ENCODE measurements at places on chromosomes 4 and X.

DNA sequence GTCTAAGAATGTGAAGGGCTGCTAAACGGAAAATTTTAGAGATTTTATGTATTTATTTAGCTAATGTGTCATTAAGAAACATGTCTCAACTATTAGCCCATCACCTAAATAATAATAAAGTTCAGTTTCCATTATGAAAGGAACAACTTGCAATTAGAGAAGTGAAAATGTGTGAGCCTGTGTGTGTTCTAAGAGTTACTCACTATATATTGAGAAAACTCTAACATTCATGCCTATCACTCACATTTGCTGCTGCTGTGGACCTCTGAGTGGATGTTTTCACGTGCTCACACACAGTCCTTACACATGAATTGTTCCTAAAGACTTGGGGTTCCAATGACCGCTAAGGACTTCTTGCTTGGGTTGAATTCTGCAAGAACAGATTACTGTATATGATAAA is 364.0 kb downstream of the TMA16 start:
- DNase-seq = no peak

DNA sequence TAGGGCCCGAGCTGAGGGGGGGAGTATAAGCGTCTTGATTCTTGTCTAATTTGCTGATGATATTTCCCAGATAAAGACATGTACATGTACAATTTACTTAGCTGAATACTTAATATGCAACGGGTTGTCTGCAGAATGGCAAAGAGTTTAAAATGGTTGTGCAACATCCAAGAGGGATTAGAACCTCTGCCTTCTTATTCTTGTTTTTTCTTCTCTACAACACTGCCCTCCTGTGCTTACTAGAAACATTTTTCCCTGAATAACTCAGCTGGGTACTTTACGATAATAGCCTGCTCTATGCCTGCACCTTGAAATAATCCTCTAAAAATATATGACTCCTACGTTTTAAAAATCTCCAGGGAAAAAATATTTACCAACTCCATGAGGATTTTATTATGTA is 41.8 kb downstream of the INTS12 start:
- no peak for DNase-seq

DNA sequence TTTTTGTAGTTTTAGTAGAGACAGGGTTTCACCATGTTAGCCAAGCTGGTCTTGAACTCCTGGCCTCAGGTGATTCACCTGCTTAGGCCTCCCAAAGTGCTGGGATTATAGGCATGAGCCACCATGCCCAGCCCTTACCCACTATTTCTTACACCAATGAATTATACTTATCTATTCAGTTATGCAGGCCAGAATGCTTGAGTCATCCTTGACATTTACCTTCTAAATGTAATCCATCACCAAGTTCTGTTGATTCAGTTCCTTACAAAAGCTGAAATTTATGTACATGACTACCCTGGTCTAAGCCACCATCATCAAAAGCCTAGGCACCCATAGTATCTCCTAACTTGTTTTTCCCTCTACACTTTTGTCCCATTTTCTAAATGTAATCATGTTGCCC is 585.7 kb downstream of the IL15 start:
- DNase-seq = no peak

GRCh38 chr4:27087306-27088045 is 226.8 kb downstream of the STIM2 start:
- no peak for DNase-seq

DNA sequence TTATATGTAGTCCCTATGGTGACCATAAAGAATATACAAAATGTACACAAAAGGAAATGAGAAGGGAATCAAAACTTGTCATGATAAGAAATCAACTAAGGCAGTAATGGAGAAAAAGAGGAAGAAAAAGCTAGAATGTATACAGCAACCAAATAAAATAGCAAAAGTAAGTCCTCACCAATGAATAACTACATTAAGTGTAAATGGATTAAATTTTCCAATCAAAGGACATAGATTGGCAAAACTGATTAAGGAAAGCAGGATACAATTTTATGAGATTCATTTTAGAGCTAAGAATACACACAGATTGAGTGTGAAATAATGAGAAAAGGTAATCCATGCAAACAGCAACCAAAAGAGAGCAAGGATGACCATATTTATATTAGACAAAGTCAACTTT is 157.4 kb downstream of the TET2 start:
- DNase-seq = no peak

DNA sequence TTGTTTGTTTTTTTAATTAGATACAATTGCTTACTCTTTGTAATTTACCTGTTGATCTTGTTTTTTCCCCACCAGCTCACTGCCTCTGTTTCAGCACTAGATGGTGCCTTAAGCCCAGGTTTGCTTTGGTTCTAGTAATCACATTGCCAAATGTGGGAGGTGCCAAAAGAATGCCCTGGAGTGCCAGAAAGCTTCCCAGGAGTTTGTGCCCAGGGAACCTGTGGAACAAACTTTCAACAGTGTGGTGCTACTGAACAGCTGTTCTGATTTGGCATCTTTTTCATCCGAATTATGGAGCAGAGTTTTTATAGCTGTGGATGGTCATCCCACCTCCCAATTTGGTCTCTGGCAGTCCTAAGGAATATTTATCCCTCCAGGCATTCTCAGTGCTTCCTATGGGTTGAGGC is 1000.7 kb downstream of the STIM2 start:
- DNase-seq = no peak

- DNase-seq = no peak
Observed at GRCh38 chr4:122346036-122346435, 32.8 kb upstream of the ADAD1 start.

- no peak for DNase-seq
Observed at GRCh38 chrX:34927866-34928265, 14.7 kb upstream of the FAM47B start.

DNA sequence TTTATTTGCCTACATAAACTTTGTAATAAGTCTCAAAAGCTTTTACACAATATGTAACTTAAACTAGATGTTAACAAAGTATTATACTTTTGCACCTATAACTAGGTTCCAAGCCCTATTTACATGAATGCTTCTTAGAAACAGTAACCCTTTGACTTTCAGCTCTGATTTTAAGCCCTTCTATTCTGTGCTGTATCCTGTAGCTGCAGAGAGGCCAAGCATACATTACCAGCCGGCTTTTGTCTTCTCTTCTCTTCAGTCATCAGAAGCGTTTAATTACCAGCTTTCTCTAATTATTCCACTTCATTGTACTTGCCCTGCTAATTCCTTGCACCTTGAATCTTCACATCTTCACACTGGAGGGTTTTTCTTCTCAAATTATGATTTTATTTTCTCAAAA is 403.1 kb downstream of the PDGFC start:
- no peak for DNase-seq

DNA sequence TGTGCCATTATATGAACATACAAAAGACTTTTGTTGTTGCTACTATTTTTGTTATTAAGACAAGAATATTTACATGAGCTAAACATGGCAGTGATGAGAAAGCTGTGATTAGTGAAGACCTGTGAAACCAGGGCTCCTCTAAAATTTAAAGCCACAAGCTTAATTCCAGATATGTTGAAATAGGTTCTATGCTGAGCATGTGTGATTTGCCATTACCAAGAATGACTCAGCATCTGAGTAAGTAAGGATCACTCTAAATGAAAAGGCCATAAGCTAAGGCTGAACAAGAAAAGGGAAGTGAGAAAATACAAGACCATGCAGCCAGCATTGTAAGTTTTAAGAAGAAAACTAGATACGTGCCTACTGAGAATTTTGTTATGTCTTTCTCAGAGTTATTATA is 75.9 kb upstream of the CAMK2D start:
- DNase-seq = no peak

DNA sequence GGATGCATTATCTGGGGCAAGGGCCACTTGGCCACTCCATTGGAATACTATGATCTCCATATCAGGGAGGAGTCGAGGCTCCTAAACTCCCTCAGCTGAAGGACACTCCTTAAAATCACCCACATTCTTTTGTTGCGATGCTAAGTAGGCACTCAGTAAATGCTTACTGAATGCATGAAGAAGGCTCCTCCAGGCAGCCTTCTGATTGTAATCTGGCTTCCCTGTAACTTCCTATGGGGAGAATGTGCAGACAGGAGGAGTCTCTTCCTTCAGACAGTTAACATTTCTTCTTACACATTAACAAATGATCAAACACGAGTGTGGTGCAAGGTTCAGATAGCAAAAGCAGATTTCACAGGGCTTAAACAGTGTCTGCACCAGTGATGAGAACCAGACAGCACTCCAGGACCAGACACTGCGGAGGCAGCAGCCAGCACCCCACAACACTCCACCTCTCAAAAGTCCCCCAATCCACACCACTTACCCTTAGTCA is 21.4 kb upstream of the USO1 start:
- DNase-seq = no peak

- DNase-seq = no peak
Observed at GRCh38 chr4:158422546-158422945, 99.1 kb upstream of the RXFP1 start.

DNA sequence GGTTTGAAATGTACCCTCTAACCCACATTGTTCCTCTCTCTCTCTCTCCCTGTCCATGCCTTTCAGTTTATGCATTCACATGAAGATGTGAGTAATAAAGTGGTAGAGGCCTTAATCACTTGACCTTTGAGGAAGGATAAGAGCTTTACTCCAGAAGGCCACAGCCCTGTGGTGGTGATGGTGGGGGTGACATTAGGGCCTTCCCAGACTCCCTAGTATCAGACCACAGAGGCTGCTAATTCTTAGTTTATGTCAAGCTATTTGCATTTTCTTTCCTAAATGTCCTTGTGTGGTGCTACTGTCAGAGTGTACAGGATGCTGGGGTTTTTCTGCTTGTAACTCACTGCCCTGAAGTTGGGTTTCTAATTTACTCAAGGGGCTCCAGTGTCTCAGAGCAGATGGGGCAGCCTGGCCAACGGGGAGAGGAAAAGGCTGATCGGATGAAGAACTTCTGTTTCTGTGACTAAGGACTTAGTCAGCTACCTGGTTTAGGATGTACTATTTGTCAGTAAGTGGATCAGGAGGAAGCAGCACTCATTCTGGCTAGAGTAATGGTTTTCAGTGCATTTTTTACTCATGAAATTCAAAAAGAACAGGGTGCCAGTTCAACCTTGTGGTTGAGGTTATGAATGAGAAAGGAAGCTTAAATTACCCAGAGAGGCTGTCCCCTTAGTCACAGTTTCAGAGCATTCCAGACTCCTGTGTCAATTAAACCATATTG is 509.6 kb upstream of the DIPK2B start:
- DNase-seq = no peak

- DNase-seq = no peak
Observed at GRCh38 chrX:44040406-44040805, 67.2 kb upstream of the NDP start.

DNA sequence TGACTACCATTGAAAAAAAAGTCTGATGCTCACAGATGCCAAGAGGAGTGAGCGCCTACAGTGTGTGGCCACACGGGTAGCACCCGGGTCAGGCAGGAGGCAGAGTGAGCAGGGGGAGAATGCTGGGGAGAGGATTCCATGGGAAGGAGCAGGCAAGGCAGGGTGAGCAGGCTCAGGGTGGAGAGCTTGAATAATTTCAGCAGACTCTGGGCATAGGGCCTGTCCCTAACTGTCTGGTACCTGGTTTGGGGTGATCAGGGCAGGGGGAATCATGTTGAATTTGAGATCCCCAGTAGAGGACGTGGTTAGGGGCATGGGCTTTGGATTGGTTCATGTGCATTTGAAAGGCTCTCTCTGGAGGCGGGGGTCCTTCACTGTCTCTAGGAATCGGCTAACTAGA is 51.2 kb upstream of the TLR3 start:
- DNase-seq = no peak

DNA sequence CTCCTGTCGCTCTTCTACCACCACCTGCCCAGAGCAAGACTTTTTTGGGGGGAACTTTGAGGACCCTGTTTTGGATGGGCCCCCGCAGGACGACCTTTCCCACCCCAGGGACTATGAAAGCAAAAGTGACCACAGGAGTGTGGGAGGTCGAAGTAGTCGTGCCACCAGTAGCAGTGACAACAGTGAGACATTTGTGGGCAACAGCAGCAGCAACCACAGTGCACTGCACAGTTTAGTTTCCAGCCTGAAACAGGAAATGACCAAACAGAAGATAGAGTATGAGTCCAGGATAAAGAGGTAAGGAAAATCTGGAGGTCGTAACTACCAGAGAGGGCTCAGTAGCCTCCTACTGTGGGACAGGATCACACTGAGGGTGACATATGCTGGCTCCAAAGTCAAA is 364.5 kb downstream of the MAPK10 start:
- DNase-seq = no peak

- no peak for DNase-seq
Observed at GRCh38 chrX:129686422-129686948, 31.7 kb upstream of the APLN start.

DNA sequence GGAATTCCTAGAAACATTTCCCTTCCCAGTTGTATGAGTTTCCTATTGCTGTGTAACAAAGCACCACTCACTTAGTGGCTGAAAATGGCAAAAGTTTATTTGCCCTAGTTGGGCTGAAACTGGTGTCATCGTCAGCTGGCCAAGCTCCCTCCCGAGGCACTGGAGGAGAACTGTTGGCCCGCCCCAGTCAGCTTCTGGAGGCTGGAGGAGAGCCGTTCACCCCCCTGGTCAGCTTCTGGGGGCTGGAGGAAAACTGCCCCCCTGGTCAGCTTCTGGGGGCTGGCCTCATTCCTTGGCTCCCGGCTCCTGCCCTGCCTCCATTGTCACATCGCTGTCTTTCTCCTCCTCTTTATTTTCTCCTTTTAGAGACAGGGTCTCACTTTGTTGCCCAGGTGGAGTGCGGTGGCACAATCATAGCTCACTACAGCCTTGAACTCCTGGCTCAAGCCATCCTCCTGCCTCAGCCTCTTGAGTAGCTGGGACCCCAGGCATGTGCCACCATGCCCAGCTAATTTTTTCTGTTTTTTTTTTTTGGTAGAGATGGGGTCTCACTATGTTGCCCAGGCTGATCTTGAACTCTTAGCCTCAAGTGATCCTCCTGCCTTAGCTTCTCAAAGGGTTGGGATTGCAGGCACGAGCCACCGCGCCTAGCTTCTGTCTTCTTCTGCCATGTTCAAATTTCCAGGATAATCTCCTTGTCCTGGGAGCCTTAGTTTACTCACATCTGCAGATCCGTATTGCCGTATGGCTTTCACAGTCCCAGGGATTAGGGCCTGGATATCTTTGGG is 3.2 kb downstream of the RGS12 start:
- DNase-seq = no peak

DNA sequence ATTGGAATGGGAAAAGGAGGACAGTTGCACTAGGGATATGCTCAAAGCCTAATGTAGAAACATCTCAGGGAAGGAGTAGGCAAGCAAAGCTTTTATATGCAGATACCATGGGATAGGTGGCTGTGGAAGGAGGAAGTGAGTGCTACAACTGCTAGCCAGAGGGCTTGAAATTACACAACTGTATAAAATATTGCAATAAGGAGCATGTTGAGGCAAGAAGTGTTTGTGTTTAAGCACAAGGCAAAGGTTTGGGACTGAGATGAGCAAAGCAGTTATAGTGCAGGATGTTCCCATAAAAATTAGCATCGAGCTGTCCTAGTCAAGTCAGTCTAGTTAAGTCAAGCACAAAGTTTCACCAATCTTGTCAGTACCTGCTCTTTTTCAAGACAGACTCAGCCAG is 35.6 kb upstream of the DCAF8L1 start:
- DNase-seq = no peak

DNA sequence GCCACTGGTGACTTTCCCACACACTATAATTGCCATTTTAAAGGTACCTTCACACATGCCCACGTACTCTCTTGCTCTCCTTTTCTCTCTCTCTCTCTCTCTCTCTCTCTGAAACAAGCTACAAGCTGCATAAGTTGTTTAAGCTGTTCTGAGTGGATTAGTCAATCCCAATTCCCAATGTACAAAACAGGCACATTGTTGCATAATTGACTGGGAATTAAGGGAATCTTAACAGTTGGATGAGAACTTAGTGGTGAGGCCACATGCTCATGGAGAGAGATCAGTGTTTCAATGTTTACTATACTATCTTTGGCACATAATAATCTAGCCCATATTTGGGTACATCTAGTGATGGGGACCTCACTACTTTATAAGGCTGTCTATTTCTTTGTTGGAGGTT is 123.3 kb downstream of the ARHGEF9 start:
- DNase-seq = no peak

Measured in stimulated activated CD4-positive, alpha-beta T cell treated with anti-CD3 and anti-CD28 coated beads, Interleukin-1b, Interleukin-23, amount 100 ng/mL, for 1 hour (primary cell).